Muscle of leg (tissue), 16 donors: ENCODE measurements at places on chromosomes 6 and 20. TPM values are rescaled to one million over a fixed set of nuclear protein-coding genes. Genes with fewer than 3 reads are reported as not detected.

GRCh38 chr6:150200428-150201100 is 57.7 kb downstream of the PPP1R14C start:
- H3K27me3 ChIP-seq = peaks cover 4% of the 10 kb centered on the region
- no peaks in the 10 kb centered on the region for H3K36me3 ChIP-seq
- no peak overlapping the region for H3K4me3 ChIP-seq
- H3K27ac ChIP-seq = no peak overlapping the region

DNA sequence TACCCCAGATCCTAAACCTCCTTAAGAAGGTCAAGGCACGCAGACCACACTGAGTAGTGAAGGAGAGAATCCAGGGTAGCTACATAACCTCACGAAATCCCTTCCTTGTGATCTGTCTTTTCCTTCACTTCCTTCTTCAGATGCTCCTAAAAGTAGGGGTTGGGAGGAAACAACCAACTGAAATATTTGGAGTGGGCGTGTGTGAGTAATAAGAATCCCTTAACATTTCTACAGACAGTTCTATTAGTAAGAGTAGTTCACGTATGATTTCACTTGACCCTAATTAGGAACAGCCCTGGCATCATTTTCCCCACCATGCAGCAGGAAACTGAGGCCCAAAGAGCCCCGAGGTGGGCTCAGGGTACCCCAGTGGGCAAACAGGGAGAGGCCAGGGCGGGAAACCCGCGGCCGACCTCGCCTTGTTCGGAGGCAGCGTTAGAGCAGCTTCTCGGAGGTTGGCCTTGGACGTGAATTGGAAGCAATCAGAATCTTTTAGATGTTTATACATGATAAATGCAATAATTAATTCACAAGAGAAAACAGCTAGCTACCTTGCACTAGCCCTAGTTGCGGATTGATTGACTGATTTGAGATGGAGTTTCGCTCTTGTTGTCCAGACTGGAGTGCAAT is 859 bp upstream of the RAE1 start:
- no peak overlapping the region for H3K27ac ChIP-seq
- peaks cover 5% of the 10 kb centered on the region for H3K27me3 ChIP-seq
- H3K4me1 ChIP-seq = peaks cover 10% of the 10 kb centered on the region
- DNase-seq = no peak
- peaks cover 23% of the 10 kb centered on the region for H3K36me3 ChIP-seq

C6orf118 gene
- 0.89 TPM for total RNA-seq

- peak; percentile 91 for DNase-seq
- H3K4me1 ChIP-seq = peaks cover 7% of the 10 kb centered on the region
- H3K36me3 ChIP-seq = peaks cover 24% of the 10 kb centered on the region
Observed at GRCh38 chr6:30344868-30345671, at the start of gene RPP21. RPP21 (plus strand) TSS chr6:30345156; CDS start chr6:30345172, 16 bp downstream.

DNA sequence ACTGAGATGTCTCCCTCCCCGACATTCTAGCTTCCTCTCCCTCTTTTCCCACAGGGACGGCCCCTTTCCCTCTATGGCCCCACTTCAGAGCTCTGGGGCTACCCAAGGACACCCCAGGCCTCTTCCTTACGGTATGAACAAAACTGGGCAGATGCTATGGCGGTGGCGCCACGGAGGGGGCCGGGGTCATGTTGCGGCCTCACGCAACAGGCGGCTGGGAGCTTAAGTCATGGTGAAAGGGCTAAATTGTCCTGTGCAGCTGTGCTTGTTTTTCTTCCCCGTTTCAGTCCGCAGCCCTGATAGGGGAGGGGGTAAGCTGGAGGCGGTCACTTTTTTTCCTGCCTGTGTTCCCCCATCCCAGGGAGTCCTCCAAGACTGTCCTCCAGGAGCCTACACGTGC is 17.6 kb upstream of the KIAA1755 start:
- no peaks in the 10 kb centered on the region for H3K36me3 ChIP-seq
- DNase-seq = peak; percentile 78
- H3K4me1 ChIP-seq = peaks cover 26% of the 10 kb centered on the region

- no peaks in the 10 kb centered on the region for H3K27me3 ChIP-seq
- no peaks in the 10 kb centered on the region for H3K36me3 ChIP-seq
- no peak overlapping the region for H3K27ac ChIP-seq
- peaks cover 8% of the 10 kb centered on the region for H3K4me1 ChIP-seq
Observed at GRCh38 chr6:13247627-13248026, 80.7 kb downstream of the TBC1D7 start.

GRCh38 chr6:133834472-133835170 is 54.3 kb upstream of the TCF21 start:
- no peak for DNase-seq
- H3K27ac ChIP-seq = no peak overlapping the region
- H3K4me3 ChIP-seq = no peak overlapping the region
- H3K27me3 ChIP-seq = peaks cover 4% of the 10 kb centered on the region

OLIG3 gene
- not detected for total RNA-seq

DNA sequence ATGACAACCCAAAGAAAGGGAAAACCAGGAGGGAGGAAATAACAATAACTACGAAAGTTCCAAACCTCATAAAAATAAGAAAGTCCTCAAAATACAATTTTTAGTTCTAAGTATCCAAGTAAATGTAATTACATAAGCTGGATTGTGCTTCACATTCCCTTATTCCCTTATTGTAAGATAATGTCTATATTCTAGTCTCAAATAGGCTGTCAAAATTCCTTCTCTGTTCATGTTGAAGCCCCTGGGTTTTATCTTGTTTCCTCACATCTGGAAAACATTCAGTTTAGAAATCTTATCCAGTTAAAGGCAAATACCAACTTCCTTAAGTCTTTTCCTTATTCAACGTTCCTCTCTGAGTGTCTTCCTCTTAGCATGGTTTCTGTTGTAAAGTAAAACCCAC is 282.3 kb downstream of the CD109 start:
- no peaks in the 10 kb centered on the region for H3K27me3 ChIP-seq
- peak overlapping the region; percentile 65 for H3K27ac ChIP-seq
- no peaks in the 10 kb centered on the region for H3K4me1 ChIP-seq
- no peak overlapping the region for H3K4me3 ChIP-seq

TBXT gene
- total RNA-seq = not detected

- H3K27ac ChIP-seq = no peak overlapping the region
- DNase-seq = no peak
- H3K4me1 ChIP-seq = peaks cover 3% of the 10 kb centered on the region
- no peaks in the 10 kb centered on the region for H3K27me3 ChIP-seq
- no peak overlapping the region for H3K4me3 ChIP-seq
Observed at GRCh38 chr6:25181923-25182322, 97.3 kb upstream of the CARMIL1 start.

MACROD2 gene
- 3.7 TPM for total RNA-seq

- peaks cover 4% of the 10 kb centered on the region for H3K4me1 ChIP-seq
- H3K36me3 ChIP-seq = peaks cover 31% of the 10 kb centered on the region
- H3K27ac ChIP-seq = peak overlapping the region; percentile 80
- DNase-seq = peak; percentile 16
- no peaks in the 10 kb centered on the region for H3K27me3 ChIP-seq
- H3K4me3 ChIP-seq = no peak overlapping the region
Observed at GRCh38 chr6:34864007-34864406, 23.8 kb downstream of the TAF11 start.

- no peak overlapping the region for H3K4me3 ChIP-seq
- peaks cover 23% of the 10 kb centered on the region for H3K36me3 ChIP-seq
- H3K27me3 ChIP-seq = no peaks in the 10 kb centered on the region
- peak overlapping the region; percentile 59 for H3K27ac ChIP-seq
- DNase-seq = peak; percentile 94
- peaks cover 13% of the 10 kb centered on the region for H3K4me1 ChIP-seq
Observed at GRCh38 chr20:19807191-19807945, 49.3 kb downstream of the RIN2 start.

- DNase-seq = peak; percentile 74
- H3K36me3 ChIP-seq = no peaks in the 10 kb centered on the region
- H3K4me3 ChIP-seq = no peak overlapping the region
- H3K27ac ChIP-seq = no peak overlapping the region
- peaks cover 2% of the 10 kb centered on the region for H3K4me1 ChIP-seq
Observed at GRCh38 chr6:90494067-90494780, 92.6 kb downstream of the MAP3K7 start.

DNA sequence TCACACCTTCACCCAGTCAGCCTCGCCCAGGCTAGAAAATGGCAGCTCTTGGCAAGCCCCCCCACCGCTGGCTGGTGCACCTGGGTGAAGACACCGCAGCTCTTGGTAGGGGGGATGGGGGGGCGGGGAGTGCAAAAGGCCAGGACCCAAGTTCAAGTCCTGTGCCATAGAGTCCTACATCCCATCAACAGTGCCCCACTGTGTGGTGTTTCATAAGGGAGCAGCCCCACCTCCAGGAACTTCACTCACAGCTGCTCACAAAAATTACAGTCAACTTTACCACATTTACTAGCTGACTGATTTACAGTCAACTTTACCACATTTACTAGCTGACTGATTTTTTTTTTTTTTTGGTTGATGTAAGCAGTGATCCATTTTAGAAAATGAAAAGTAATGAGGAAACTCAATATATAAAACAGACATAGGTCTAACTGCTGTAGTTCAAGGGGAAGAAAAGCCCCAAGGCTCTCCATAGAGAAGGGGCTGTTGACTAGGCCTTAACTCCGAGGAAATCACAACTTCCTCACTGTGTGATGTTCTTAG is 208.9 kb upstream of the SNX9 start:
- no peak for DNase-seq
- no peaks in the 10 kb centered on the region for H3K27me3 ChIP-seq
- no peak overlapping the region for H3K4me3 ChIP-seq

- H3K27ac ChIP-seq = no peak overlapping the region
- H3K4me3 ChIP-seq = no peak overlapping the region
- peak; percentile 25 for DNase-seq
- no peaks in the 10 kb centered on the region for H3K36me3 ChIP-seq
- no peaks in the 10 kb centered on the region for H3K27me3 ChIP-seq
- H3K4me1 ChIP-seq = peaks cover 9% of the 10 kb centered on the region
Observed at GRCh38 chr20:16098890-16099639, 474.2 kb downstream of the KIF16B start.

TMEM244 gene
- 0.22 TPM for total RNA-seq

- no peaks in the 10 kb centered on the region for H3K36me3 ChIP-seq
- no peak overlapping the region for H3K4me3 ChIP-seq
- H3K27me3 ChIP-seq = no peaks in the 10 kb centered on the region
- H3K27ac ChIP-seq = no peak overlapping the region
- H3K4me1 ChIP-seq = no peaks in the 10 kb centered on the region
Observed at GRCh38 chr20:20192366-20192765, 140.0 kb downstream of the CFAP61 start.

GRCh38 chr20:37745553-37745952 is 51.7 kb downstream of the CTNNBL1 start:
- H3K4me3 ChIP-seq = no peak overlapping the region
- peaks cover 2% of the 10 kb centered on the region for H3K4me1 ChIP-seq
- peaks cover 24% of the 10 kb centered on the region for H3K36me3 ChIP-seq
- no peak for DNase-seq
- no peaks in the 10 kb centered on the region for H3K27me3 ChIP-seq

NKAIN2 gene
- 2.5 TPM for total RNA-seq

DNA sequence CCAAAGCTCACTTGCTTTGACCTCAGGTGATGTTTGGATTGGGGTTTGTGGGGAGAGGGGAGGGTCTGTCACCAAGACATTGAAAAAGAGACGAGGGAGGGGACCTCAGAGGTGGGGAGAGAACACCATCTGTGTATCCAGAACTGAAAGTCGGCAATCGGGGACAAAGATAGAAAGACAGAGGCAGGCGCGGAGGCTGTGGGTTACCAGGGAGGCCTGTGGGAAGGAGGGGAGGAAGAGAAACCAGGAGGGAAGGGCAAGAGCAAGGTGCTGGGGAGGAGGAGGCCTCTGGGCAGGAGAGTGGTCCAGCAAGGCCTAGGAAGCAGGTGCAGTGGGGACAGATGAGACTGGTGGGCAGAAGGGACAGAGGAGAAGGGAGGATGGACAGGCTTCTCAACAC is 211.2 kb downstream of the CDC5L start:
- DNase-seq = no peak
- H3K4me1 ChIP-seq = peaks cover 12% of the 10 kb centered on the region
- H3K36me3 ChIP-seq = no peaks in the 10 kb centered on the region
- H3K27ac ChIP-seq = no peak overlapping the region
- H3K4me3 ChIP-seq = no peak overlapping the region
- H3K27me3 ChIP-seq = peaks cover 3% of the 10 kb centered on the region

GRCh38 chr6:167919349-167919748 is 78.1 kb upstream of the KIF25 start:
- no peak overlapping the region for H3K27ac ChIP-seq
- no peaks in the 10 kb centered on the region for H3K27me3 ChIP-seq
- H3K4me3 ChIP-seq = no peak overlapping the region
- peaks cover 28% of the 10 kb centered on the region for H3K36me3 ChIP-seq
- no peaks in the 10 kb centered on the region for H3K4me1 ChIP-seq

GRCh38 chr6:95917034-95917433 is 98.7 kb upstream of the FUT9 start:
- no peak overlapping the region for H3K27ac ChIP-seq
- no peak for DNase-seq
- H3K4me3 ChIP-seq = no peak overlapping the region
- no peaks in the 10 kb centered on the region for H3K27me3 ChIP-seq
- no peaks in the 10 kb centered on the region for H3K4me1 ChIP-seq
- no peaks in the 10 kb centered on the region for H3K36me3 ChIP-seq

ADAM33 gene
- 52.8 TPM for total RNA-seq

GRCh38 chr20:51666126-51666525 is 102.1 kb downstream of the ATP9A start:
- H3K27me3 ChIP-seq = no peaks in the 10 kb centered on the region
- peaks cover 45% of the 10 kb centered on the region for H3K36me3 ChIP-seq
- DNase-seq = no peak

HLA-DRB1 gene
- 16.8 TPM for total RNA-seq
